ENCODE measurements at places on chromosomes 5 and 9.

DNA sequence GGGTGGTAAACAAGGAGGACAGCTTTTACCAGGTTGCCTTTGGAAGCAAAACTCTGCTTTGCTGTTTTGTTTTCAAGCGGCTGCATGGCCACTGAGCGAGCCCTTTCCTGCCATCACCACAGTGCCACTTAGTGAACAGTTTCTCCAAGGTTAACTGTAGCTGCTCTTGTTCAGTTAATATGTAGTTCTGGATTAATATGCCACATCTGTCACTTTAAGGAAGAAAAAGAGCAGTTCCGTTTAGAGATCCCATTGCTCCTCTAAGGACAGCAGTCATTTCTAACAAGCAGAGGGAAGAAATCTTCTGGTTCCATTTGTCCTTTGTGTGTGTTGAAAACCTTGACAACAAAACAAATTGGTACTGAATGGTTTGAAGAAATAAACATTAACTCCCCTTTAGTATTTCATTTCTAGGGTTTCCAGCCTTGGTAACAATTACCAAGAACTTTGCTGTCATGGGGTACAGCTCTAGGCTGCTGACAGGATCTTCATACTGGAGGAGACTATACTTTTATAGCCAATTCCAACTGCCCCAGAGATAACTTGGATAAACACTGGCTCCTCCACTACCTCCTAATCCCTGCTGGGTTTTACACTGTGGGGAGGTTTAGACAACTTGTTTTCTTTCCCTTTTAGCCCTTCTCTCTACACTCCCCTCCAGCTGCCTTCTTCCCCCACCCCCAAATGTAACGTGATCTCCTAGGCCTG is 10.3 kb upstream of the ABL1 start:
- no peak for DNase-seq

DNA sequence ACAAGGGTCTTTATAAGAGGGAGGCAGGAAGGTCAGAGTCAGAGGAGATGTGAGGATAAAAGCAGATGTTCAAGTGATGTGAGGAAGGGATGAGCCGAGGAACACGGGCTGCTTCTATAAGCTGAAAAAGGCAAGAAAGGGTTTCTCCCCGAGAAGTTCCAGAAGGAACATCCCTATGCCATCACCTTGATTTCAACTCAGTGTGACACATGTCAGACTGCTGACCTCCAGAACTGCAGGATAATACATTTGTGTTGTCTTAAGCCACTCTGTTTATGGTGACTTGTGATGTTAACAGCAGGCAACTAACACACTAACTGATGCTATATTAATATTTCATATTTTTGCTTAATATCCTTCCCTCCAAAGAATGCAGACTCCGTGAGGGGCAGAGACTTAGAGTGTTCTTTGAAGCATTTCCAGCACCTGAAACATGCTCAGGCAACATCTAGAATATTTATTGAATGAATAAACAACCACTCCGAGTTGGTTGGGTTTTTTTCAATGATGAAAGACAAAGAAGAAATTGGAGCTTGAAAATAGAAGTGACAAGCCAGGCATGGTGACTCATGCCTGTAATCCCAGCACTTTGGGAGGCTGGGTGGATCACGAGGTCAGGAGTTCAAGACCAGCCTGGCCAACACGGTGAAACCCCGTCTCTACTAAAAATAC is 77.6 kb upstream of the ADRA1B start:
- no peak for DNase-seq

DNA sequence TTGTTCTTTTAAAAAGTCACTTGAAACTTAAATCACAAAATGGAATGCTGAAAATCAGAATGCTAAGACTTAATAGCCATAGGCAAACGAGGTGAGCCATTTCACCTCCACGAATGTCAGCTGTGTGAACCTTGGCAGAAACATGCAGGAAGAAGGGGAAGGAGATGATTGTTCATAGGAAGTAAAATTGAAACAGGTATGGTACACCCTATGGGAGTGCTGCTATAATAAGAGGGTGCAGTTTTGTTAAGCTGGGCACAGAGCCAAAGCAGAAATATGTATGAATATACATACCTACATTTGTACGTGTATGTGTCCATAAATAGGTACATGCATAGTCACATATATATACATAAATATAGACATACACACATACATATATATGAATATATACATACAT is 51.0 kb upstream of the SPINK5 start:
- no peak for DNase-seq

GRCh38 chr5:154858972-154859871 is 795 bp downstream of the CNOT8 start:
- no peak for DNase-seq

DNA sequence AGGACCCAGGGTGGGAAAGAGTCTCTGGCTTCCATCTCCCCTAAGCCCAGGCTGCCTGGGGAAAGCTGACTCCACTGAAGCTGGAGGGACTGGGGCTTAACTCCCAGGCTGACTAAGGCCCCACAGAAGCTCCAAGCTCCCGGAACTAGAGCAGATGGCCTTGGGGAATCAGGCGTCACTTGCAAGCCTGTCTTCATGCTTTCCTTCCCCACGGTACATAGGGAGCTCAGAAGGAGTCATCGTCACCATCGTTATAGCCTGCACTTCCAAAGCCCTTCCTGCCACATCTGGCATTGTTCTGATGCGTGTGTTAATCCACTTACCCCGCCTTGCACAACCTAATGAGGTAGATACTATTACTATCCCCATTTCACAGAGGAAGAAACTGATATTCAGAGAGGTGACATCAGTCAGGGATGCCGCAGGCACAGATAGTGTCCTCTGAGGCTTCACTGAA is 11.5 kb downstream of the AQP3 start:
- DNase-seq: no peak

- DNase-seq: no peak
Measured at GRCh38 chr5:139733698-139734538, 61.7 kb upstream of the PSD2 start.

- DNase-seq: no peak
Measured at GRCh38 chr5:177535125-177535524, 18.4 kb upstream of the DDX41 start.

- no peak for DNase-seq
Measured at GRCh38 chr5:61184708-61185107, 22.4 kb upstream of the SMIM15 start.

DNA sequence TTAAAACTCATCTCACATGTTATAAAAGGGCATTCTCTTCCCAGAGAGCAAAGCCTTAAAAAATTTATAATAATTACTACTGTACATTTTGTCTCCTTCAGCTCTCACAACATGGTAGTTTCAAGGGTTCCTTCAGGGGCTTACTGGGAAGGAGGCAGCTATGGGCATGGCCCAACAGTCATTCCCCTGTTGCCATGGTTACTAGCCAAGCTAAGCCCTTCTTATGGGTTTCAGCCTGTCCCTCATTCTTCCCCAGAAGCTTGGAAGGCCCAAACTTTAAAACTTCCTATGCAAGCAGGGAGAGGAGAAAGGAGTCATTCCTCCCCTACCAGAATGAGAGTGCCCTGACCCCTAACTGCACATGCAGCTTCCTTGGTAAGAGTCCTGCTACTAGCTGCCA is 82.2 kb upstream of the CNTLN start:
- no peak for DNase-seq

GRCh38 chr5:65555287-65555686 is 7.7 kb downstream of the CENPK start:
- no peak for DNase-seq

GRCh38 chr9:128275198-128276007 is at the start of gene GOLGA2:
Gene GOLGA2, minus strand, starts transcription at chr9:128276007. Its CDS starts 31 bp downstream, at chr9:128275976.
- peak; percentile 68 for DNase-seq

DNA sequence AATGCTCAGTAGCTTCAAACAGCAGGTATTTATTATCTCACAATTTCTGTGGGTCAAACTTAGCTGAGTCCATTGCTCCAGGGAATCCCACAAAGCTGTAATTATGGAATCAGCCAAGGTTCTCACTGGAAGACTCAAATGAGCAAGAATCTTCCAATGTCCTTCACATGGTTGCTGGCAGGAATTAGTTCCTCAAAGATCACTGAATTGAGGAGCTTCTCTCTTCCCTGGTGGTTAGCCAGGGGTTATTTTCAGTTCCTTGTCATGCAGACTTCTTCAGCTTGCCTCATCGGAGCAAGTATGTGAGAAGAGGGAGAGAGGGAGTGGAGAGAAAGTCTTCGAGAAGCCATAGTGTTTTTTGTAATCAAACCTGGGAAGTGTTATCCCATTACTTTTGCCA is 2331.9 kb downstream of the MAT2B start:
- no peak for DNase-seq

- DNase-seq: no peak
Measured at GRCh38 chr5:29897916-29898315, 1295.6 kb upstream of the CDH6 start.

DNA sequence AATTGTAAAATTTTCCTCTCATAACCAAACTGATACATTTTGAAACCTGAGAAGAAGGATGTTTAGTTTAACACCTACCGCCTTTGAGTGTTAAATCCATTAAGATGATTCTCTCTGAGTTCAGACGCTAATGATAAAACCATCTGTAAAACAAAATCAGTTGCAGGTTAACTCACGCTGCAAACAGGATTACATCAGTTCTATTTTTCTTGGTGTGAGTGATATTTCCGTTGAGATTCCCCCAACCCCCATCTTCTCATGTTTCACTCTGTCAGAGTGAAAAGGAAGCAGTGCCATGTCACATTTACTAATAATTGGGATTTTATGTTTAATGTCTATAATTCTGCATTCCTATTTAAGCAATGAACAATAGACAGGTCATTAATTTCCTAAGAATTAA is 146.5 kb downstream of the FANCC start:
- DNase-seq: no peak

DNA sequence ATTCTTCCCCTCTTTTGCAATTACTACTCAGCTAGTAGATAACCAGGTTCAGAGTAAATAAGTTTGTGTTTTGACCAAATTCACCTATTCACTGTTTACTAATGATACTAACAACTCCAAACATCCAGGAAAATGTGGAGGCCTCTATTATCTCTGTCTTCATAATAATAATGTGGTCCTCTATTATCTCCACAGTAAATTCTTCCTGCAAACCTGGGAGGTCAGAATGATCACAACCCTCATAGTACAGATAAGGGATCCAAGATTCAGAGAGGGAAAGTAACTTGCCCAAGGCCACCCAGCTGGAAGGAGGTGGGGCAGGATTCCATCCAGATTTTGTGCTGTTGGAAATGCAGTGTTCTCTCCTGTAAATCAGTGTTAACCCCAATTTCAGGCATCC is 9.6 kb upstream of the MSX2 start:
- DNase-seq: no peak

DNA sequence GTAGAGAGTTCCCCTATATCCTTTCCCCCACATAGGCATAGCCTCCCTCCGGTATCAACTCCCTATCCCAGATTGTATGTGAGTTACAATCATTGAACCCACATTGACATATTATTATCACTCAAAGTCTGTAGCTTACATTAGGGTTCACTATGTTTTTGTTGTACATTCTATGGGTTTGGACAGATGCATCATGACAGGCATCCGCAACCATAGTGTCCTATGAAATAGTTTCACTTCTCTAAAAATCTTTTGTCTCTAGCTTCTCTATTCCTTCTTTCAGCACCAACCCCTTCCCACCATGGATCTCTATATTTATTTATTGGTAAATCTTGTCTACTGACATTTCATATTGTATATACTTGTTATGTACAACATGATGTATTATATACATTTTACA is 31.6 kb downstream of the TAF11L14 start:
- no peak for DNase-seq

GRCh38 chr5:95153511-95153910 is 131.4 kb downstream of the MCTP1 start:
- no peak for DNase-seq

GRCh38 chr9:128406848-128407391 is 13.7 kb upstream of the CERCAM start:
- no peak for DNase-seq

GRCh38 chr9:6549106-6549800 is 96.3 kb downstream of the GLDC start:
- DNase-seq: no peak

GRCh38 chr5:56684159-56684558 is 131.2 kb upstream of the MAP3K1 start:
- no peak for DNase-seq

All from A549 (cell line).